ENCODE measurements at places on chromosomes 1 and 21.

DNA sequence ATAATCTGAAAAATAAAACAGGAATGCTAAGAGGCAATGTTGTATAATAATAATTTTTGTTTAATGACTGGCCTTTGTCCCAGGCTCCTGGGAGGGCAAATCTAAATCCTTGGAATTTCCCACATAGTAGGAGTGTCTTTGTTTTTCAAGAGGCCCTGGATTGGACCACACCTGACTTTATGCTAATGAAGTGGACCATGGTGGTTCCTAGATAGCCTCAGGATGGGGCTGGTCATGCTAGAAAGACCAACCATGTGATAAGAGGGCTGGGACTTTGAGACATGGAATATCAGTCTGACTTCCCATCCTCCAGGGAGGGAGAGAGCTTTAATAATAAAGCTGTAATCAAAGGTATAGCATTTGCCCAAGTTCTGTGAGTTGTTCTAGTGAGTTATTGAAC lies 138.2 kb upstream of the RAB4A start:
- DNase-seq = no peak

- DNase-seq = no peak
Observed at GRCh38 chr1:157042846-157043245, 2.7 kb downstream of the ARHGEF11 start.

DNA sequence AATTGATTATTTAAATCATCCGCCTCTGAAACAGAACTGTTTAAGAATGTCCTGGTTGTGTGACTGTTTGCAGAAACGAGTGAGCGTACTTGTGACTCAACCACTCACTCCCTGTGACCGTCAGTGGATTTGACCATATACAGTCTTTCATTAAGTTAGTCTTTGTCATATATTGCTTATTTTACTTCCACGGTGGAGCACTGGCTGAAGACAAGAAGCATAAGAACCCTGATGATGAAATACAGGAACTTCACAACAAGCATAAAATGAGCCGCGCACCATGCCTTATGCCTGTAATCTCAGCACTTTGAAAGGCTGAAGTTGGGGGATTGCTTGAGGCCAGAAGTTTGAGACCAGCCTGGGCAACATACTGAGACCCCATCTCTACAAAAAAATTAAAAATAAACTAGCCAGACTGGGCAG lies 194.0 kb downstream of the TOMM20 start:
- no peak for DNase-seq

DNA sequence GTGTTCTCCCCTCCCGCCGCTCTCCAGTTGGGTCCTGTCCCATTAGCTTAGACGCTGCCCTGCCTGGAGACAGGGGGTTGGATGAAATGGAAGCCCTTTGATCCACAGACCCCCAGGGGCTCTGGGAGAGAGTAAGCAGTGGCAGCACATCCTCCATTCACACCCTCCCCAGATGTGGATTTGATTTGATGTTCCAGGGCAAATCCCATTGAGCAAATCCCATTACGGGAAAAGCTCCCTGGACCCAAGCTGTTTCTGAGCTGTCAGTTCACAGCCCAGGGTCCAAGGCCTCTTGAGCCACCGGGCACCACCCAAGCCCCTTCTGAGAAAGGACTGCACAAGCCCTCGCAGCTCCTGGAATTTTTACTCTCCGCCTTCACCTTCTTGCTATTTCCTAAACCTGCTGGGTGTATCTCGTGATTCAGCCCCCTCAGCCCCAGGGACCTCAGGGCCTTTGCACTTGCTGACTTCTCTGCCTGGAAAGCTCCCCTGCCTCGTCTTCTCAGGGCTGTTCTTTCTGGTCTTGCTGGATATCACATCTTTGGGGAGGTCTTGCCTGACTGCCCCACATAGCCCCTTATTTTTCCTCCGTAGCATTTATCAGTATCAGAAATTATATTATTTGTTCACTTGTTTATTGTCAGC lies 101.1 kb downstream of the PAX7 start:
- no peak for DNase-seq

DNA sequence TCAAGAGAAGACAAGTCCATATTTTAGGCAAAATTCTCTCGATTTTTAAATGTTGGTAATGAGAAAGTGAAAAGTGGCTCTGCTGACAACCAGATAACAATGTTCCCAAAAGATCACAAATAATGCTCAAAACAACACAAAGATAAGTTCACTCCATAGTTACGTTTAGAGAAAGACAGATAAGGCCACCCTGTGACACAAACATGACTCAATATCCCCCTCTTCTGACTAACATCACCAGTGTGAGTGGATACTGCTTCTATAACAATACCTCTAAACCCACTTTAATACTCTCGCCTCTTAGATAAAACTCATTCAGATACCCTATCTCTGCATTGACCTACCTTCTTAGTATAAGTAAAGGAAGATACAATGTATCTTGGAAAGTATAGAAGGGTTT lies 51.2 kb upstream of the RGS7 start:
- DNase-seq = no peak

Measured in activated CD4-positive, CD25-positive, alpha-beta regulatory T cell (primary cell).